Panc1 (cell line): ENCODE measurements at places on chromosomes 5 and 9. TPM values are rescaled to one million over a fixed set of nuclear protein-coding genes. Genes with fewer than 3 reads are reported as not detected.

EDIL3 gene
- 17.6 TPM for total RNA-seq

INSL4 gene
- not detected for total RNA-seq

ELAVL2 gene
- total RNA-seq = not detected

STX17 gene
- 11.5 TPM for total RNA-seq

PCDHB4 gene
- total RNA-seq = 0.26 TPM

TNFSF15 gene
- 0.03 TPM for total RNA-seq

PCDHB13 gene
- total RNA-seq = 1.0 TPM

TLR4 gene
- total RNA-seq = 0.33 TPM
